ENCODE measurements at places on chromosomes 3 and 15. TPM values are rescaled to one million over a fixed set of nuclear protein-coding genes. Genes with fewer than 3 reads are reported as not detected.

GRCh38 chr15:101449471-101450402 lies 39.8 kb downstream of the PCSK6 start:
- no peak for DNase-seq

DNA sequence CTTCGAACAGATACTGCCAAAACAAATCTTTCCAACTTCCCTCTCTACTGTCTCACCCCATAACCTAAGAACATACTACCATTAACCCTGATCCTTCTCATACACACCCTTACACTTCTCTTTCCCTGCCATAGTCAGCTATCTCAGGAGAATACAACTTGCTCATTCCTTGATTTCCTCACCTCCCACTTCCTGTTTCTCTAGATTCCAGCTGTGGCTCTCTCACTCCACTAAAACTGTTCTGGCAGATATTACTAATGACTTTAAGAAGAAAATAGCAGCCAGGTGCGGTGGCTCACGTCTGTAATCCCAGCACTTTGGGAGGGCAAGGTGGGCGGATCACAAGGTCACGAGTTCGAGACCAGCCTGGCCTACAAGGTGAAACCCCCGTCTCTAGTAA lies 4.6 kb downstream of the LSG1 start:
- DNase-seq, result no peak

DNA sequence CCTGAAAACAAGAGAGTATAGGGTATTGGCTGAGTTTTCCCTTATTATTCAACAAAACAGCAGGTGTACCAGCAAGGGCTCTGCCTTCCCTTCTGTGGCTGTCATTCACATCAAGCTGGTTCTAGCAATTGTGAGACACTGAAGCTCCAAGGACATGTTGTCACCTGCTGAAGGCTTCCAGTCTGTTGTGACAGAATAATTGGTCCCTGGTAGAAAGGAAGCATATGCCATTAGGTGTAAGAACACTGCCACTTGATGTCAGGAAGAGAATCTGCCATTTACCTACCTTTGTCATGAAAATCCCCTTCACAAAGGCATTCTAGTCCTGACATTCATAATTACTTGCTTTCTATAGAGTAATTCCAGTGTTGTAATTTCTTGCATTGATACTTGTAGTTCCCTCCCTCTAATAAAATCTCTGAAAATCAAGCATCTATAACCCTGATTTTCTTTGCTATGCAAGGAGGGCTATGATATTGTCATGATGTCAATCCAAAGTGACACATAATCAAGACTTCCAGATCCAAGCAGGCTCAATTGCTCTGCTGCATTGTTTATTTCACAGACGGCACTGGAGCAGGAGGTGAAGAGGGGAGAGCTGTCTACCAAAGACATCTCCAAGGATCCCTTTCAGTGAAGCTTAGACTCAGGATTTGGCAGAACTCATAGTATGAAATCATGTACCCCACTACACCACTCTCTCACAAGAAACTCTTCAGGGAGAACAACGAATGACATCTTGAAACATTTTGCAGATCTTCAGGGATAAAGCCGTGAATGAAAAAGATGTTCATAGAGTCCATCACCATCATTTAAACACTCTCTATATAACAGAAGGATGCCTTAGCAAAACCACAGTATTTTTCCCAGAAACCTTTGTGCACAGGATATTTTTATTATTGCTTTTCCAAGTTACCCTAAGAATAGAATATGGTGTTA lies 425.3 kb downstream of the RBMS3 start:
- peak; percentile 35 for DNase-seq

GRCh38 chr3:78741066-78741645 lies 1026.6 kb downstream of the ROBO1 start:
- DNase-seq, result no peak

GRCh38 chr3:57530071-57530608 lies 14.0 kb downstream of the DNAH12 start:
- DNase-seq, result no peak

- DNase-seq, result peak; percentile 69
Observed at GRCh38 chr3:192929755-192930547, 12.3 kb upstream of the MB21D2 start.

- DNase-seq, result no peak
Observed at GRCh38 chr15:52292780-52293392, 2.7 kb downstream of the MYO5C start.

- DNase-seq, result no peak
Observed at GRCh38 chr3:176647987-176648386, 549.3 kb downstream of the TBL1XR1 start.

DNA sequence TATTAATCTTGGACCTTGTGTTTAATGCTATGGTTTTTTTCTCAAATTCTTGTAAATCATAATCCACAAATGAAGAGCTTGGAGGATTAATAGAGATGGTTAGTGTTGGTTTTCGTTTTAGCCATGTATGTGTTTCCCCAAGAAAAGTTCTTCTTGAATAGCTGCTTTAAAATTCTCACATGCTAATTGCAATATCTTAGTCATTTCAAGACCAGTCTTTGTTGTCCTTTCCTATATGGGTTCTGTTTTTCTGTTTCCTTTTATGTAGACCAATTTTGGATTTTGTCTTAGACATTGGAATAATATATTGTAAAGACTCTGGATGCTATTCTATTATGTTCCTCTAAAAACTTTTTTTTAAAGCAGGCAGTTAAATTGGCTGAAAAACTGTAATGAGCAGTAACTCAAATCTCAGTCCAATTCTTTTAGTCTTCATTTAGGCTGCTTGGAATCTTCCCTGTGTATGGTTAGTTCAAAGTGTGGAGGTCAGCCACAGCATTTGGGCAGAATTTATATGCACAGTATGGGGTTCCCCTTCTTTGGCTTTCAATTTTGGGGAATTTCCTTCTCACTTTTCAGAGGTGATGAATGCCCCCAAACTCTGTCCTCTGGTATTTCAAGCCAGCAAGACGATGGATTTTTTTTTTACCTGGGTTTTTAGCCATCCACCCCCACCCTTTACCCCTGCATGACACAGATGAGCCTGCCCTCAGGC lies 39.1 kb upstream of the DNAJC13 start:
- DNase-seq, result no peak

- DNase-seq, result no peak
Observed at GRCh38 chr15:61671736-61672135, 388.5 kb downstream of the VPS13C start.

GRCh38 chr3:184899953-184900595 lies 88.1 kb downstream of the VPS8 start:
- no peak for DNase-seq

DNA sequence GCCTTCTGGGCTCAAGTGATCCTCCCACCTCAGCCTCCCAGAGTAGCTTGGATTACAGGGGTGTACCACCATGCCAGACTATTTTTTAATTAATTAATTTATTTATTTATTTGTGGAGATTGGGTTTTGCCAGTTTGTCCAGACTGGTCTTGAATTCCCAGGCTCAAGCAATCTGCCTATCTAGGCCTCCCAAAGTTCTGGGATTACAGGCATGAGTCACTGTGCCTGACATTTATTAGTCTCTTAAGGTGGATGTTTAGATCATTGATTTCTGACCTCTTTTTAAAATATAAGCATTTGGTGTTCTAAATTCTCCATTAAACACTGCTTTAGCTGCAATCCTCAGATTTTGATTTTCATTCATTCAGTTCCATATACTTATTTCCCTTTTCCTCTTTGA lies 15.6 kb downstream of the FBXW12 start:
- no peak for DNase-seq

DNA sequence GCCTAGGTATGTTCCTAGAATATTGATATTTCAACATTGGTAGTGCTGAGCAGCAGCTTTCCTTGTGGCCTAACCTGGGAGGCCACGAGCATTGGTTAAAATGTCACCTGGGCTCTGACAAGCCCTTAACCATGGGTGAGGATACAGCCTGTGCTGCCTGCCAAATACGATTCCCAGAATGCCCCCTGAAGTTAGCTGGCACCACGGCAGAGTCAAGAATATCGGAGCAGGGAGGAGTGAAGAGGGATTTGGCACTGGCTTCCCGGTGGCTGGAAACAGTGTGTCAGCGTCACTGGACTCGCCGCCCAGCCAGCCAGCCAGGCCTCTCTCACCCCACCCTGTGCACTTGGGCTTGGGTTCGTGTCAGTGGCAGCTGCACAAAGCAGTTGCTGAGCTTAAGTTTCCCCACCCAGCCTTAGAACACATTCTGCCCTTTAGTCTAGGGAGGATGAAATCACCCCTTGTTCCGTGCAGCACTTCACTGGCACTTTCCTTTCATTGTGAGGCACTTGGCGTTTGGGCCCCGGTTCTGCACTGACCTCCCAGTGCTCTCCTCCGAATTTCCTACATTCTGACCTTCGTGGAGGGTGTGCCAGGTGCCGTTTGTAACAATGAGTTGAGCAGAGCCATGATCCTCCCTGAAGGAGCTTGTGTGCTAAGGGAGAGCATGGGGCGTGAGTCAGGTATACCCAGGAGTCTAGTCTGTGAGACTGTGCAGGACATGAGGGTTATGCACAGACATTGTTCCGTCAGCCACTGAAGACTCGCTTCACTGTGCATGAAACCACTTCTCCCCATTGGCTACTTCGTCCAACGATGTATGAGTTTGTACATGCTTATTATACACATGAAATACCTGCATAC lies 152.8 kb upstream of the BHLHE40 start:
- peak; percentile 87 for DNase-seq

GRCh38 chr3:146948186-146948585 lies 343.0 kb upstream of the PLSCR5 start:
- DNase-seq, result no peak

DNA sequence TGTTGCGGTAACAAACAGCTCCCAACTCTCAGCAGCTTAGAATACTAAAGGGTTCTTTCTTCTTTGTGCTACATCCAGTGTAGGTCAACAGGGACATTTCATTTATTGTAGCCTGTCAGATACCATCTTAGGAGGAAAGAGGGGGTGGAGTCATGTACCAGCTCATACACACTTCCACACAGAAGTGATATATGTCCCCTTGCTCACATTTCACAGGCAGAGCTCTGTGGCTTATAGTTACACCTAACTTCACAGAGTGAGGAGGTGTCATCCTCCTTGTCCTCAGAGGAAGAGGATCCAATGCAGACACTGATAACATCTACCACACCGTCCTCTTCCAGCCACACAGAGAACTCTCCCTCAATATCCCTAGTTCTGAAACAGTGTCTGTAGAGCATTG lies 247.2 kb downstream of the SLCO3A1 start:
- DNase-seq, result no peak

GRCh38 chr3:154100556-154100955 lies 20.6 kb upstream of the ARHGEF26 start:
- DNase-seq, result no peak

DNA sequence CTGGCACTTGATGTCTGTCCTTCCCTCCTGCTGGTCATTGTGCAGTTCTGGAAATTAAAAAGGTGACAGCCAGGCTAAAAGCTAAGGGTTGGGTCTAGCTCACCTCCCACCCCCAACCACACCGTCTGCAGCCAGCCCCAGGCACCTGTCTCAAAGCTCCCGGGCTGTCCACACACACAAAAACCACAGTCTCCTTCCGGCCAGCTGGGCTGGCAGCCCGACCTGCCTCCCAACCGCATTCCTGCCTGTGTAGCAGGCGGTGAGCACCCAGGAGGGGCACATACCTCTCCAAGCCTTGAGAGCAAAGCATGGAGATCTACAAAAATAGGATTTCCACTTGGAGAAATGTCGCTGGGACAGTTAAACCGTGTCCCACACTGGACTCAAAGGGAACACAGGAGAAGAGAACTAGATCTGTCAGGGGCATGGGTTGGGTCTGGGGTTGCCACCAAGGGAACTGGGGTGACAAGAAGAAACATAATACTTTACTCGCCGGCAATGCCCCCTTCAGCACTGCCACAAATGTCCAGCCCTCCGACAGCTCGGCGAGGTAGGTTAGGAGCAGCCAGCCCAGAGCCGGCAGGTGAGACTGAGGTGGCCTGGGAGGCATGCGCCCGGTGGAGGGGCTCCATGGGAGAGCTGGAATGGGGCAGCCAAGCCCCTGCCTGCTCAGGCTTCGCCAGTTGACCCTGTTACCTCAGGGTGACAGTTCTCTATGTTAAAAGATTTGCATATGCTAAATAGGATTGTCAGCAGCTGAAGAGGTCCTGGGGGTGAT lies 52.2 kb downstream of the EXOG start:
- peak; percentile 87 for DNase-seq

DNA sequence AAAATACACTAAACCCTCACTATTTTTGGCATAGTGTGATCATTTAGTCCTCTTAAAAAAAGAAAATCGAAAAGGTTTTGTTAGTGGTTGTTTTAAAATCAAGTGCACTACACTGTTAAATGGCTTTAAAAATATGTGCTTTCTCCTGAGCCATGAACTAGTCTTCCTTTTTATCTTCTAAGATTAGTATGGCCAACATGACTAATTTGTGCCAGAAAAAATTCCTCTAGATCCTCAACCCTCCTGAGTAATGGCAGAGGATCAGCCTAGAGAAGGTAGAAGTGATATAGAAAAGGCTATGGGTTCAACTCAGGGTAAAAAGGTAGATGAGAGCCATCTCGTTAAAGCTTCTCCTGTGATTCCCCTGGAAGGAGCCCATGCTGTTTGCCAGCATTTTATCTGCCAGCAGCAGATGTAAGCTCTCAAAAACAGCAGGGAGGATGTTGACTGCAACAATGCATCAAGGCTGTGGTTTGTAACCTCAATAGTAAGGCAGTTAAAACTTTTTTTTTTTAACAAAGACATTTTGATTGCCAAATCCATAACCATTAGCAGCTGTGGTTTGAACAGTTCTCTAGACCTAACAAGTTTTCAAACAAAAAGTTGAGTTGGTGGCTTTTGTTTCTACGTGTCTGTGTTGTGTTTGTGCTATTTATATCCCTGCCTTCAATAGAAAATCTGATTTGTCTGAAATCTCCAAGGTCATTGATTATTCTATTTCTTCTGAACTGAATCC lies 30.2 kb upstream of the ZNF609 start:
- DNase-seq, result peak; percentile 93

GRCh38 chr3:151796105-151796680 lies 17.7 kb upstream of the AADAC start:
- DNase-seq, result no peak

GRCh38 chr3:78818161-78818985 lies 949.4 kb downstream of the ROBO1 start:
- DNase-seq, result no peak

GRCh38 chr15:89370120-89370977 lies 35.7 kb upstream of the POLG start:
- no peak for DNase-seq

DNA sequence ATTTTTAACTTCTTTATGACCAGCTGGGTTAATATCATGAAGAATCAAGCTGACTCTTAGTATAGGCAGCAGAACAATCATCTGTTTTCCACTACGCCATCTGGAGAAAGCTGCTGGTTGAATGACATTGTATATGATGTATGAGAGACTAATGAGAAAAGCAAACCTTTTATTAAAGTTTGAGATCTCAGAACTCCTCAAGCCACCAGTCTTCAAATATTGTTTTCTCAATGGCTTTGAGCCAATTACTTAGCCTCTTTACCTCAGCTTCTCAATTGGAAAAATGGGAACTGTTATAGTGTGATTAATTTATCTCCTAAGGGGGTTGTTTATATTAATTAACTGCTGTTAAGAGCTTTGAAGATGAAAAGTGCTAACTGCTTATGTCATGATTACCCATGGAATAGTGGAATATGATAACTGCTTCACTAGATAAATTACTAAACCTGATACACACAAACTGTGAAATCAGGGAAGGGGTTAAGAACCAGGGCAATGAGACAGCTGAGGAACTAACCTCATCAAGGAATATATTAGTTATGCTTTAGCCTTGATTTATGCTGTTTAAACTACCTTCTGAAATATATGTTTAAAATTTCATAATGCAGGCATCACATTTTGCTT lies 330.1 kb downstream of the SOX2 start:
- DNase-seq, result no peak

LRRC31 gene
- total RNA-seq, result not detected

SATB1 gene
- 0.64 TPM for total RNA-seq

FURIN gene
- 32.1 TPM for total RNA-seq

FAM3D gene
- not detected for total RNA-seq

ALCAM gene
- 107 TPM for total RNA-seq

HYKK gene
- 2.2 TPM for total RNA-seq

TNFAIP8L3 gene
- 162 TPM for total RNA-seq

SLC9C1 gene
- not detected for total RNA-seq

SAMMSON gene
- not detected for total RNA-seq

Measured in LHCN-M2 (cell line).